NCI-H748 treated with DMSO at 0.1 percent for 48 hours (cell line): ENCODE measurements at places on chromosomes 4 and X.

DNA sequence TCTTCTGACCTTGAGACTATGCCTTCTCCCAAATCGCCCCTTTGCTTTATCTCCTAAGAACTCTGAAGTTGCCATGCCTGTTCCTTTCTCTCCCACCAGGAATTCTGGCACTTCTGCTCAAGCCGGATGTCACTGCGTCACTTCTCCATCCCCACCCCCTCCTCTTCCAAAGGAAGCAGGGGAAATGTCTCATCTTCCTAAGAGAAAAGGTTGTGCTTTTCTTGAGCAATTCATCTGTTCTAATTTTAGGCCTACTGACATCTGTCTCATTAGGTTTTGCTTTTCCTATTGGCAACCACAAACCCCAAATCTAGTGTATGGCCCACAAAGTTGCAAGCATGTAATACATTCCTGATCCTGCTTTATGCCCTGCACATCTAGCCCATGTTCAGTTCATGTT, 163.1 kb upstream of the PLAC1 start:
- DNase-seq, result no peak

- no peak for DNase-seq
Observed at GRCh38 chr4:36549252-36549651, 267.8 kb downstream of the DTHD1 start.

DNA sequence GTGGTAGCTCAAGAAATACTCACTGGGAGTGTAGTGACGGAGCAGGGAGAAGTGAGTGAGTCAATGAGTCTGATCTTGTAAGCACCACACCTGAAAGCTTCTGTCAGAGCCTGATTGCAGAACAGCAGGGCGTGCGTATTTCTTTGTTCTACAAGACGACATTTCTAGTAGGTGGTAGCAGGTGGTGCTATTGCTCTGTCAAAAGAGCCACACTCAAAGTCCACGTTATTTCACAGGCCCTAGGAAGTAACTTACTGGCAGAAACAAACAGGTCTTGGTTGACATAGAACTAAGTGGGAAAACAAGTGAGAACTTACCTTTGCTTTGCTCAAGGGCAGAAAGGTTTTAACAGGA, 46.4 kb upstream of the SPRY1 start:
- DNase-seq, result peak; percentile 1

DNA sequence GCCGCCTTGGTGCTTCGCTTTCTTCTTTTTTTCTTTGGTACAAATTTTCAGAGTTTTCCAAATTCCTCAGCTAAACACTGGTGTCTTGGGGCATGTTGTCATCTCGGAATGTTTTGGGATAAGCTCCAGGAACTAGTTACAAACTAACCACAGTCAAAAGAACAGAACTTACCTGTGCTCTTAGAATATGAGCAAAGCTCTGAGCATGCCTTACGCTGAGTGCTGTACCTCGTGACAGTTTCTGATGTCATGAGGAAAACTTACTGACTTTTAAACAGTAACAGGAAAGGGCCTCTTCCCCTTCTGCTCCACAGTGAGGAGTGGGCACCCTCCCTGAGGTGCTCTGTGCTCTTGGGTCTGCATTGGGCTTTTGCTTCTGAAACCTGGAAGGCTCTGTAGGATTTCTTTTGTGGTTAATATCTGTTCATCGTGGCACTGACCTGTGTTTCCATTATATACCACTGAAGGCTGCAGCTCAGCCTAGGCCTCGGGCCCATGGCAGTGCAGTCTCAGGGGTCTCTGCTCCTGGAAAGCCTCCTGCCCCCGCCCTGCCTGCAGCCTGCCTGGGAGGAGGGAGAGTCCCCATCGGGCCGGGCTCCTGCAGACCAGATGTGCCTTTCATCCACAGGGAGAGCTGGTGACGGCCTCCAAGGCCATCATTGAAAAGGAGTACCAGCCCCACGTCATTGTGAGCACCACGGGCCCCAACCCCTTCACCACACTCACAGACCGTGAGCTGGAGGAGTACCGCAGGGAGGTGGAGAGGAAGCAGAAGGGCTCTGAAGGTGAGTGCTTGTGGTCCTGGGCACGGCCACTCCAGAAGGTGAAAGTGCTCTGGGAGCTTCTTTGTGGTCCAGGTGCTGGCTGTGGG, 48.7 kb downstream of the NOP14 start:
- no peak for DNase-seq

- DNase-seq, result no peak
Observed at GRCh38 chr4:25843340-25844097, 19.3 kb downstream of the SEL1L3 start.

- DNase-seq, result no peak
Observed at GRCh38 chr4:152075253-152075928, 314.6 kb upstream of the GATB start.

- no peak for DNase-seq
Observed at GRCh38 chrX:10984213-10984612, 126.9 kb upstream of the HCCS start.

GRCh38 chr4:83209419-83209818, 75.2 kb downstream of the COQ2 start:
- DNase-seq, result no peak

GRCh38 chrX:57817302-57817701, 93.0 kb downstream of the ZXDA start:
- DNase-seq, result no peak

GRCh38 chrX:23503835-23504539, 163.3 kb upstream of the PRDX4 start:
- peak; percentile 72 for DNase-seq

DNA sequence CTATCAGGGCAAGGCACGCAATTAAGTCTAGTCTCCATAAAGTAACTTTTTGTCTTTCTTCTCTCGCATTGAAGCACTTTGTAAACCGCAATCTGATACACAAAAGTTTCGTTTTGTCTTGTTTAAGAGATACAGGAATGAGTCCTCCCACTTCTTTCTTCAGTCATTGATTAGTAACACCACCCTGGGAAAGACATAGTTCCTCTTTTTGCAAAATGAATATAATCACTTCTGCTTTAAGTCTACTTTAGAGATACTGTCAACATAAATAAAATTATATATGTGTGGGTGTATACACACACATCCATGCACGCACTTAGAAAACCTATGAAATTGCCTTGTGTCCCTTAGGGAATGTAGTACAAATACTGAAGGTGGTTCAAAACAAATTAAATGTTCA, 11.7 kb downstream of the COQ2 start:
- no peak for DNase-seq

GRCh38 chrX:69022430-69022829, 142.8 kb downstream of the PJA1 start:
- no peak for DNase-seq

DNA sequence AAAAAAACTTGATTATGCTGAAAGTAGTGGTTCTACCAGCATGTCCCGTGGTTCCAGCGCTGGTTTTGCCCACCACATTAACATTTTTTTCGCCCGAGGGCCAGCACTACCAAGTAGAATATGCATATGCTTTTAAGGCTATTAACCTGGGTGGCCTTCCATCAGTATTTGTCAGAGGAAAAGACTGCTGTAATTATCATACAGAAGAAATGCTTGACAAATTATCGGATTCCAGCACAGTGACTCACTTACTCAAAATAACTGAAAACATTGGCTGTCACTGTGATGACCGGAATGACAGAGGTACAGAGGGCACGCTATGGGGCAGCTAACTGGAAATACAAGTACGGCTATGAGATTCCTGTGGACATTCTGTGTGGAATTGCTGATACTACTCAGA, 34.6 kb downstream of the PRPS2 start:
- no peak for DNase-seq

DNA sequence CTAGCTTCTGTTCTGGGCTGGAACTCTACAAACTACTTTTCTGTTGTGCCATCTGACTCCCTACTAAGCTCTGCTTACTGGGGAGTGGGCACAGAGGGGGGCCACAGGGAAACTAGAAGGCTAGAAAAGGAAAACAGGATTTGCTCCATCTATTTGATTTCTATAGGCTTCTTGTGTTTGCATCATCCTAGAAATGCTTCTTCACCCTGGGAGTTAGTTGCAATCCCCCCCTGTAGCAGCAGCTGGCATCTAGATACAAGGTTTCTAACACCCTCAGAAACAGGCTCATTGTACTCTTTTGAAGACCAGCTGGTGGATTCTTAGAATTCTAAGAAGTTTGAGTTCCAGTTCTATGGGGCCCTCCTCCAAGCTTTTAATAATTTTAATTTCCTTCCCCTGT, 213.4 kb downstream of the TMA16 start:
- DNase-seq, result no peak

DNA sequence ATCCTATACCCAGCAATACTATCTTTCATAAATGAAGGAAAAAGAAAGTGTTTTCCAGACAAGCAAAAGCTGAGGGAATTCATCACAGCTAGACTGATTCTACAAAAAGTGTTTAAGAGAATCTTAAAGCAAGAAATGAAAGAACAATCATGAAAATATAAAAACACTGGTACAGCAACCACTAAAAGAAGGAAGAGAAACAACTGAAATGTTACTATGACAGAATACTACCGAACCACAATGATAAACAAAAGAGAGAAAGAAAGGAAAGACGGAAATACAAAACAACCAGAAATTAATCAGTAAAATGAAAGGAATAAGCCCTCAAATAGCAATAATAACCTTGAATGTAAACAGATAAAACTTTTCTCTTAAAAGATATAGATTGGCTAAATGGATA, 110.8 kb upstream of the AFF2 start:
- DNase-seq, result no peak

- no peak for DNase-seq
Observed at GRCh38 chr4:147777456-147778091, 45.7 kb downstream of the ARHGAP10 start.

- DNase-seq, result no peak
Observed at GRCh38 chr4:73822812-73823504, 13.5 kb upstream of the CXCL6 start.

DNA sequence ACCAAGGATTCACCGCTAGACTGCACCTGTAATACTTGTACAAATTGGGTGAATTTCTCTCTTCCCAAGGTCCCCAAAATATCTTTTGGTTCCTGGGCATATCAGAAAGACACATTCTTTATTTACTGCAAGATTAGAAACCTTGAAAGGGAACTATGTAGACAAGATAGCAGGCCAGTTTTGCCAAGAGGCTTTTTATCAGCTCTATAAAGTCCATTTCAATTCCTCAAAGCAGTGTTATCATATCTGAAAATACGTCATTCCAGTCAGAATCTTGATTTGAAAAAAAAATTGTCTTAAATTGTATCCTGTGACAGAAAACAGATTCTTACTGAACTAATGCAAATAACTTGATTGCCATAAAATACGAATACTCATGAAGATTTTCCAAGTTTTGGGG, 37.0 kb upstream of the NSG1 start:
- no peak for DNase-seq

DNA sequence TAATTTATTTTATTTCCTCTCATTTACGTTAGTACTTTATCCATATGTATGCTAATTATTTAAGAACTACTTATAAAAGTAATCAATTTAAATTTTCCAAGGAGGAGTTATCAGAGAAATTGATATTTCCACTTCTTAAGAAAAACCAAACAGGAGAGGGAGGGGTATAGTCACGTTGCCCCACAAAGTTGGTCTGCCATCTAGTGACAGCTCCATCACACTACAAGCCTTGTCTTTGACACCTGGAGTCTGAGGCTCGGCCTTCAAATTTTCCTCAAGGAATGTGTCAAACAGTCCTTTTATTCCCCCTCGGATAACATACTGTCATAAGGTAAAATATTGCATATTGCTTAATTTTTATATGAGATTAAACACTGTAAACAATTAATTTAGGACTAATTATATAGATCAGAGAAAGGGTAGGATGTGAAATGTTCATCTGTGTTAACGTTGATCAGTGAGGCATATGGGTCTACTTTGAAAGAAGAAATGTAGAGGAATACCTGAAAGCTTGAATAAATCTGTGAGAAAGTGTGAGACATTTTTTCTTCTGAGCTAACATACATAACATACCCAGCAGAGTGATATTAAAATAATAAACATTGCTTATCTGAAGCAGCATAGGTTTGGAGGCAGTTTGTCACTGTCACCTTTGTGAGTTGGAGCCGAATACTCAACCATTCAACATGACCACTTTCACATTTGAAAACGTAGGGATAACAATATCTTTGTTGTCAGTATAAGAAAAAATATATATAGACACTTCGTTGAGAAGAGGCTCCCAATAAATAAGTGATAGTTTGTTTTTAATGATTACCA, 114.4 kb downstream of the GLRA3 start:
- peak; percentile 22 for DNase-seq

GRCh38 chr4:30721185-30722091, 1.3 kb downstream of the PCDH7 start:
- DNase-seq, result peak; percentile 42

DNA sequence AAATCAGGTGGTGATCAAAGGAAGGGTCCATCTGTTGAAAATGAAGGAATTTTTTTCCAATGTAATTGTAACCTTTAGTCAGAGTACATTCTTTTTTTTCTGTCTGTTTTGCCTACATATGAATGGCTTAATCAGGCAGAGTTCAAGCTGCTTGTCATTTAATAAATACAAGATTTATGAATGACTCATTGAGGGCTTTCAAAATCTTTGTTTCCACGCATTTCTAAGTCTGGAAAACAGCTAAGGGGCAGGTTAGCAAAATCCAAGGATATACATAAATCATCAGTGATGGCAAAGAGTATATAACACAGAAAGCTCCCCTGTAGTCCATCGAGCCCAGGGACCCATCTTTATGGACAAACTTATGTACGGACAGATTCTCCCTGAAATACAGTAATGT, 1.8 kb downstream of the CA5B start:
- DNase-seq, result no peak

- DNase-seq, result no peak
Observed at GRCh38 chr4:76787898-76788297, 110.0 kb downstream of the SOWAHB start.
